Activated T-cell treated with anti-CD3 and anti-CD28 coated beads, Interleukin-2, amount 50 U/mL, for 24 hours (primary cell): ENCODE measurements at places on chromosomes 16 and 17.

DNA sequence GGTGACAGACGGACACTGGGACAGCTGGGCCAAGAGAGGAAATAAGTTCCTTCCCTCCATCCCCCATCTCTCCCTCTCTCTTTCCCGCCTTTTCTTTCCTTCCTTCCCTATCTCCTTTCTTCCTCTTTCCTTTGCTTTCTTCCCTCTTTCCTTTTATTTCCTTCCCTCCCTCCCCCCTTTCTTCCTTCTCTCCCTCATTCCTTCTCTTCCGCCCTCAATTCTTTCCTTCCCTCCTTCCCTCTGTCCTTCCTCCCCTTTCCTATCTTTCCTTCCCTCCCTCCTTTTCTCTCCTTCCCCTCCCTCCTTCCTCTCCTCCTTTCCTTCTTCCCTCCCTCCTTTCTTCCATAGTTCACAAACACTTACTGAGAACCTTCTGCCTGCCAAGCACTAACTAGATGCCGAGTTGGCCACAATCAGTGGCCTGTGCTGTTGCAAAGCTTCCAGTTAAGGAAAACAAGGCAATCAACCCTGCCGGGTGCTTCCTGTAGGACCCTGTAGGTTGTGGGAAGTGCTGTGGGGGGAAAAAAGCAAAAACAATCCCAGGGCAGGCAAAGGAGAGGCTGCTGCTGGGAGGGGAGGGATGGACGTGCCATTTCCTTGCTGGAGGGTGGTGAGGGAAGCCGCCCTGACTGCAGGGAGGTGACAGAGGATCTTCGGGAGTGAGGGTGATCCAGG, 31.7 kb downstream of the ABCC6 start:
- no peak for DNase-seq

- DNase-seq: no peak
Observed at GRCh38 chr16:66116163-66117002, 250.1 kb upstream of the CDH5 start.

DNA sequence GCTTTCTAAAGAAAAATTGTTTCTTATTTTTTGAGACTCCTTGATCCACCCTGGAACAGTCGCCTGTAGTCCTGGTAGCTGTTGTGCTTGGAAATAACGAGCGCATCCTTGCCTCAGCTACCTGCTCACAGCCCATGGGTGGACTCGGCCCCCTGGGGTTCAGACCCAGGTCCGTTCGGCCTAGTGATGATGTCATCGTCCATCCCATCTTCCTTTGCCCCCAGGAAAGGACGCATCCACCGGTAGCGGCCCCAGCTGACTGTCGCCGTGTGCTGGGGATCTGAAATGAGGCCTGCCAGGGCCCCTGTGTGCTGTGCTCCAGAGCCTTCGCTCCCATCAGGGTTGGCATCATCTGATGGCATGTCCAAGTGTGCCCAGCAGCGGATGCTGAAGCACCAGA, 12.0 kb upstream of the CACNG1 start:
- no peak for DNase-seq

DNA sequence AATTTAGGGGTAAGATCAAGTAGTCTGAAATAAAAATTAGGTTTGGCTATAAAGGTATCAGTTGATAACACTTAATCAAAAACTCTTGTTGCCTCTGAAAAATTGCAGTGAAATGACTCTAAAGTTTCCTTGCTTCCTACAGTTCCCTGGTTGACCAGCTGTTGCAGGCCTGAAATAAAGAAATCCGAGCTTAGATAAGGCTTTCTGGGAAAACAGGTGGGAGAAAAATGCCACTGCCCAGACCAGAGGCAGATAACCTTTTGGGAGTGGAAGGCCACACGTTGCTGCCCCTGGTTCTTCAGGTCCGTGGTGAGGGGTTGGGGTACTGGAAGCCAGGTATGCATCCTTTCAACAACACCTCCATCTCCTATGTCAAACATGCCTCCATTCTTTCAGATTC, 111.3 kb downstream of the HS3ST3A1 start:
- no peak for DNase-seq

DNA sequence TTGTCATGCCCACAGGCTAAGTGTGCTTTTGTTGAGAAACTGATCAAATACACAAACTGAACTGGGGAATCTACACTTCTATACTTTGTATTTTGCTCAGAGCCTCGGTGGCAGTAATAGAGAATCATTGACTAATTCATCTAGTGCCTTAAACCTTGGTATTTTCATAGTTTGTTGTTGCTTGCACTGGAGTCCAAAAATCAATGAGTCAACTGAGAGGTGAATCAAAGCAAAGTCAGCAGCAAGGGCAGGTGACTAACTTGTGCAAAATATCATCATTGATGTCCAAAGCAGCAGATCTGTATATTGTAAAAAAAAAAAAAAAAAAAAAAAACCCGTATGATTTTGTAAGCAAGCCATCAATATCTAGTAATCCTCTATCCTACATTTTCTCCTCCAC, 296.4 kb downstream of the MAP2K6 start:
- no peak for DNase-seq

DNA sequence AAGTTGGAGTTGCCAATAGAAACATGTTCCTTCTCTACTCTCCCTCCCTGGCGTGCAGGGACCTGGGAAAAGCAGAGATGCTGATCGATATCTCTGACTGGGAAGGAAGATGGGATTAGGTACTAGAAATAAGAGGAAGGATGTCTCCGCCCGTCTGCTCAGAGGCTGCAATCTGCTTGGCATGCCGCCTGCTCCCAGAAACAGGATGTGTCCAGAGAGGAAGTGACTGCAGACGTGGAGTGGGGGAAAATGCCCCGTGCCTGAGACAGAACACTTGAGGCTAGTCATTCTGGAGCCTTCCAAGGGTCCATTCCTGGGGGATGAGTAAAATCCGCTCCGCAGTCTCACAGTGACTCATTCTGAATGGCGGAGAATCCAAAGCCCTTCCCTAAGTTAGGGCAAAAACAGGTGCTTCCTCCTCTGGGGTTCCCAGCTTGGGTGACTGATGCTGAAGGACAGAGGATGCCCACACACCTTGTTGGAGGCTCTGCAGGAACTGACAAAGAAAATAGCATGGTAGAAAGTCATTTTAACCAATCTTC, 45.0 kb upstream of the SMURF2 start:
- DNase-seq: no peak

GRCh38 chr17:40093580-40094201, 6.7 kb downstream of the NR1D1 start:
- no peak for DNase-seq

DNA sequence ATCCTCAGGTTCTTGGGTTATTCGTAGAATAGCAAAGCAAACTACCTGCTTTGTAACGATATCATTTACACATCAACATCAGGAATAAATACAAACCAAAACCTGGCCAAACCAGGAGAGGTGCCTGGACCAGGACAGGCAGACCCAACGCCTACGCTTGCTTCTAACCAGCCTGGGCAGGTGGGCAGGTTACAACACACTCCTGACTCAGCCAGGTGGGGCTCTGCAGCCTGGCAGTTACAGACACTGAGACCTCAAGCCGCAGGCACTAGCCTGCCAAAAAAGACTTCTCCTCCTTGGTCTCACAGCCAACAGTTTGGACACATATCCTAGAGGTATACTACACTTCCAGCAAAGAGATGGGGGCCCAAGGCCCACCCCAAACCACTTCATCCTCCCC, 14.0 kb downstream of the ANKRD11 start:
- no peak for DNase-seq

- DNase-seq: no peak
Observed at GRCh38 chr17:16484445-16485175, 7.4 kb downstream of the LRRC75A start.

DNA sequence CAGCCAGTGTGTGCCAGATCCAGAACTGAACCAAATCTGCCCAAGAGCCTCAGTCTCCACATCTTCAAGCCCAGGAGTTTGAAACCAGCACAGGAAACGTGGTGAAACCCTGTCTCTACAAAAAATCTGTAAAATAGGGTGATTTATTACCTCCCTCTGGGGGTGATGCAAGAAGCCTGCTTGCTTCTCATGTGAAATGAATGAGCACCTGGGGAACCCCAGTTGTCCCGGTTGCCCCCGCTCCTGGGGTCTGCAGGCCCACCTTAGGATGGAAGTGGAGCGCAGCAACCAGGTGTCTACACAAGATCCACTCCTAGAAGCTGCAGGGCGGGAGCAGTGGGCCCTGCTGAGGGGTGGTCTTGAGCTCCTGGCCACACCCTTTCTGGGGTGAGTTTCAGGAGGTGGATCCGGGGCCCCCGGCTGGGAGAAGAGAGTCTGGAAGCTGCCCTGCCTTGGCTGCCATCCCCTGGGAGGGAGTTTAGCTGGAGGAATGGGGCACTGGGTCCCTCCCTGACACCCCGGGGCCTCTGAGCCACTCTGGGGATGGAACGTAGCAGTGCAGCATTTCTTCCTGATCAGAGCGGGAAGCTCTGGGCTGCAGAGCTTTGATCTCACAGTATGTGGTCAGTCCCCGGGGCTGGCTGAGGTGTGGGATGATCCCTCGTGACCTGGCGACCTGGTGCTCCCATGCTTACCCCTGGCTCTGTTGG, 117.8 kb downstream of the RAB11FIP4 start:
- DNase-seq: peak; percentile 68

GRCh38 chr17:7419819-7420610, at the start of gene SPEM1:
Gene SPEM1, plus strand, starts transcription at chr17:7420324. Its CDS starts 61 bp downstream, at chr17:7420385.
- no peak for DNase-seq

- DNase-seq: peak; percentile 78
Observed at GRCh38 chr17:80649672-80650330, 105.2 kb downstream of the RPTOR start.

GRCh38 chr16:11386791-11387546, 41.7 kb downstream of the RMI2 start:
- no peak for DNase-seq

- no peak for DNase-seq
Observed at GRCh38 chr16:80695020-80695419, 109.4 kb downstream of the CDYL2 start.

GRCh38 chr17:29705386-29705785, 82.7 kb upstream of the CORO6 start:
- no peak for DNase-seq

DNA sequence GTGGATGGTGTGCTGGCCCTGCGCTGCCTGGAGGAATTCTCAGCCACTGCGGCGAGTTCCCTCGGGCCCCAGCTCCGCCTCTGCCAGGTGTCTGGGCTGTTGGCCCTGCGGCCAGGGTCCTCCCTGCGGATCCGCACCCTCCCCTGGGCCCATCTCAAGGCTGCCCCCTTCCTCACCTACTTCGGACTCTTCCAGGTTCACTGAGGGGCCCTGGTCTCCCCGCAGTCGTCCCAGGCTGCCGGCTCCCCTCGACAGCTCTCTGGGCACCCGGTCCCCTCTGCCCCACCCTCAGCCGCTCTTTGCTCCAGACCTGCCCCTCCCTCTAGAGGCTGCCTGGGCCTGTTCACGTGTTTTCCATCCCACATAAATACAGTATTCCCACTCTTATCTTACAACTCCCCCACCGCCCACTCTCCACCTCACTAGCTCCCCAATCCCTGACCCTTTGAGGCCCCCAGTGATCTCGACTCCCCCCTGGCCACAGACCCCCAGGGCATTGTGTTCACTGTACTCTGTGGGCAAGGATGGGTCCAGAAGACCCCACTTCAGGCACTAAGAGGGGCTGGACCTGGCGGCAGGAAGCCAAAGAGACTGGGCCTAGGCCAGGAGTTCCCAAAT, 1.3 kb upstream of the TNFSF13 start:
- DNase-seq: no peak

GRCh38 chr17:51992864-51993416, 165.6 kb downstream of the CA10 start:
- no peak for DNase-seq

- no peak for DNase-seq
Observed at GRCh38 chr17:31598399-31598782, 206.9 kb downstream of the RAB11FIP4 start.

DNA sequence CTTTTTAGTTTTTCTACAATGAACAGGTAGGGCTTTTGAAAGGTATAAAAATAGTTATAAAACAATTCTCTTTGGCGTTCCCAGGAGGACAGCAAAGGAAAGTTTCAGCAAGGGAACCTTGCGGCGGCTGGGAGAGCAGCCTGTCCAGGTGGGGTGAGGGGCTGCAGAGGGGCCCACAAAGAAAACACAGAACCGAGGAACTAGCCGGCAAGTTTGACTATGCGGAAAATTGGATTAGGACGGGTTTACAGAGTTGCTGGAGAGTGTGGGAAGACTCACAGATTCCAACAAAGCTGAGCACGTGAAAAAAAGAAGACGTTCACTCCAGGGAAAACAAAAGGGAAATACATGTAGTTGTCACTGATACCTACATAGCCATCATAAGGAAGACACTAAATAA, 40.2 kb upstream of the METTL16 start:
- DNase-seq: no peak

- no peak for DNase-seq
Observed at GRCh38 chr16:10297341-10298006, 88.4 kb upstream of the ATF7IP2 start.

DNA sequence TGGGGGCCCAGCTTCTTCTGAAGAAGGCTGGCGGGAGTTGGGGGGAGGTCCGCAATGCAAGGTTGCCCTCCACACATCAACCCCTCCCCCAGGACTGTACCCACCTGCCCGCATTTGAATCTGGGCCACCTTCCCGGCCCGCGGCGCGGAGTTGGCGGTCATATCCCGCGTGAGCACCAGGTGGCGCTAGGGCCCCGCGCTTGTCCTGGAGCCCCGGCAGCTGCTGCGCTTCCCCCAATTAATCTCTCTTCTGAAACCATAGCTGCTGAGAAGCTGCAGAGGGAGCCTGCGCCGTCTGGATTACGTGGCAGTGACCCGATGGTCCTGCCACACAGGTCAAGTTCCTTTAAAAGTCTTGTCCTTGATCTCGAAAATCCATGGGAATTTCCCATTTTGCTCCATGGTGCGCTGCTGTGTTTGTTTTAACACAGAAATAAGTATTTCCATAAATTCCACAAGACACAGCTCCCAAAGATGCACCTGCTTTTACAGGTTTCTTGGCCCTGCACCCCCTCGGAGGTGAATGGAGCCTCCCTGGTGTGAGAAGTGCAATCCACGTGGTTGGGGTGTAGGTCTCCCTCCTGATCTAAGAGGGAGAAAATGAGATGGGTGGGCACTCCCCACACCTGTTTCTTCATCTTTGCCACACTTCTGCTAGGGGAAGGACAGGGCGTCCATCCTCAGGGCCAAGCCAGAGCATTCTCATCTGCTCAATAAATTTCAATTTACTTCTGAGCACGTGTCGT, 22.1 kb downstream of the COX4I1 start:
- DNase-seq: peak; percentile 94

GRCh38 chr17:39671651-39672521, 3.6 kb downstream of the PNMT start:
- DNase-seq: no peak

- DNase-seq: peak; percentile 13
Observed at GRCh38 chr17:61479493-61480413, 27.5 kb downstream of the TBX4 start.

GRCh38 chr16:46887524-46887854, 3.3 kb downstream of the GPT2 start:
- no peak for DNase-seq

GRCh38 chr16:68764862-68765261, 27.8 kb downstream of the CDH1 start:
- no peak for DNase-seq
